ENCODE measurements at places on chromosomes 4 and X.

- no peak for DNase-seq
Measured at GRCh38 chr4:36763814-36764213, 480.7 kb upstream of the NWD2 start.

- DNase-seq: no peak
Measured at GRCh38 chr4:158588777-158589176, 67.1 kb downstream of the RXFP1 start.

- no peak for DNase-seq
Measured at GRCh38 chrX:6989858-6990257, 157.7 kb upstream of the STS start.

DNA sequence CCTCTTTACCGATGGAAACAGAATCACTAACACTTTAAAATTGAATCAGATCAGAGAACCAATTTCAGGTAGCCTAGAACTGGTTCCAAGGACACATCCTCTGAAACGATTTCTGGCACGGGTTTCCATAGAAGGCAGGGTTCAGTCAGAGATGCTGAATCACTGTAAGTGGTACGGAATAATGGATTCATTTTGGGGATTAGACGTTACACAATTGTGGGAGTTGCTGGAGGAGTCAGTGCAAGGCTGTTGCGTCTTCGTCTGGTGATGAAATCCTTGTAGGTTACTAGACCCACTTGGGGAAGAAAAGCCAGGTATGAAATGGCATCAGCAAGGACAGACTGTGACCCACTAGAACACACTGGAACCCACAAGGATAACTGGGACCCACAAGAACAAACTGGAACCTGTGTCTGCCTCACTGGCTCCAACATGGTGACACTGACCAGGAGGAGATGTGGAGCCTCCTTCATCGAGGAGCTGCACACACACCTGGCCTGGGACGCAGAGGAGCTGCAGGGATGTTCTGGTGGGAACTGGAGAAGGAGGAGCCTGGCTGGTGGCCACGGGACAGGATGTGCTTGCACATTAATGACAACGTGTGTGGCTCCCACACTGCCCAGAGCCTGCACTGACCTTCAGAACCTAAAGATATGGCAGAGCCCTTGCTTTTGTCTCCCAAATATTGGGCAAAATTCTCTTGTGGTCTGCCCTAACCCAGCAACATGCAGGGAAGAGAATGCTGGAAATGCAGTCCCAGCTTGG, 105.1 kb downstream of the TRAPPC11 start:
- DNase-seq: no peak
